Activated CD8-positive, alpha-beta memory T cell treated with anti-CD3 and anti-CD28 coated beads for 1 hour (primary cell): ENCODE measurements at places on chromosomes 5 and 9.

DNA sequence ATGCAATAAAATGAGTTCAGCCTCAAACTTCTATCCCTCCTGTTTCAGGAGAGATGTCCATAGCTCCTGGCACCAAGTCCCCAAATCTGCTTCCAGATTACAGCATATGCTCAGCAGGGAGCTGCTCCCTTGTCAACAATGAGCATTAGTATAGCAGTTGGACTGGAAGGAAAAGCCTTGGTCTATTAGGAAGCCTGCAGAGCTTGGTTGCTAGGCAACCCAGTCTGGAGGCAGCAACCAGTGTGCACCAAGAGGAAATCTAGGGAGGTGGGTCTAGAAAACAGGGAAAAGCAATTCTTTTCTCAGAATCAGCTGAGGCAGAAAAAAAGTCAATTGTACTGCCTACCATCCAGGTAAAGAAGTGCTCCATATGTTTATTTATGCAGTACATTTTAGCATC, 229.5 kb upstream of the NMUR2 start:
- no peak for DNase-seq

DNA sequence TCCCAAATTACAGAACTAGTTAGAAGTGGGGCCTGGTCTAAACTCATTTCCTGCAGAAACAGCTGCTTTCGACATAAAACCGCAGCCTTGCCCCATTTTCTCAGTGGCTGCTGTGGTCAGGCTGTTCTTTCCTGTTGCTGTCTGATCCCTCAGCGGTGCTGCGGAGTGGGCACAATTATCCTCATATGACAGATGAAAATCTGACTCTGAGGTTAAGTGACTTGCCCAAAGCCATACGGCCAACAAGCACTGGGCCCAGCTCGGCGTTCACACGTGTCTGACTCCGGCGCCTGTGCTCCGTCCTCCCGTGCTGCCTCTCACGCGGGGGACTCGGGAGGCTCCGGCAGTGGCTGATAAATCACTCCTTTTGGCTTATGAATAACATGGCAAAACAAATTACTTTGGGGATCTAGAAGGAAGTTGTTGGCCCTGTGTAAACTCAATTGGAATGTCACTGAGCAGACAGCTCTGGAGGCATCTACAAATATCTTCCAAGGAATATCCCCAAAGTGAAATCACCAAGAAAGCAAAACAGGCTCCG, 142.6 kb upstream of the LMX1B start:
- peak; percentile 46 for DNase-seq

- DNase-seq = no peak
Measured at GRCh38 chr5:131758520-131758900, 38.3 kb downstream of the FNIP1 start.

DNA sequence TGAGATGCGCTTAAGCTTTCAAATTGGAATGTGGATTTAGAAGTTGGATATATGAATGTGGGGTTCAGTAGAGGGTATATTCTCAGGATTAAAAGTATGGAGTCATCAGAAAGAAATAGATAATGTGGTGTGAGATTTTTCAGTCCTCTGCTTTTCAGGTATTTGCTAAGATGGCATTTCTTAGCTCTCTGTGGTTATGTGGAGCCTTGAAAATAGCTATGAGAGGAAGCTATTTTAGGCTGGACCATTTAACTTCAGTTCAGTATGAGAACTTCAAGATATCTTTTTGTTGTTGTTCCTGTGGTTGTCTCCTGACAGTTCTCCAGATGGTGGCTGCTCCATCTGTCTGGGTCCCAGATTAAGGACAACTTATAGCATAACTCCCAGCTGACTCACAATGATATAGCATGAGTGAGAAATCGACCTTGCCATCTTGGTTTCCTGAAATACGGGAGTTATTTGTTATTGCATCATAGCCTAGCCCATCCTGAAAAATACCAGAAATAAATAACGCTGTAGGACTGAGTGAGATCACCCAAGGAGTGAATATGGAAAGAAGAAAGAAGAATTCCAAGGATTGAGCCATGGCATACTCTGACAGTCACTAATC, 461.5 kb downstream of the ANXA1 start:
- no peak for DNase-seq

DNA sequence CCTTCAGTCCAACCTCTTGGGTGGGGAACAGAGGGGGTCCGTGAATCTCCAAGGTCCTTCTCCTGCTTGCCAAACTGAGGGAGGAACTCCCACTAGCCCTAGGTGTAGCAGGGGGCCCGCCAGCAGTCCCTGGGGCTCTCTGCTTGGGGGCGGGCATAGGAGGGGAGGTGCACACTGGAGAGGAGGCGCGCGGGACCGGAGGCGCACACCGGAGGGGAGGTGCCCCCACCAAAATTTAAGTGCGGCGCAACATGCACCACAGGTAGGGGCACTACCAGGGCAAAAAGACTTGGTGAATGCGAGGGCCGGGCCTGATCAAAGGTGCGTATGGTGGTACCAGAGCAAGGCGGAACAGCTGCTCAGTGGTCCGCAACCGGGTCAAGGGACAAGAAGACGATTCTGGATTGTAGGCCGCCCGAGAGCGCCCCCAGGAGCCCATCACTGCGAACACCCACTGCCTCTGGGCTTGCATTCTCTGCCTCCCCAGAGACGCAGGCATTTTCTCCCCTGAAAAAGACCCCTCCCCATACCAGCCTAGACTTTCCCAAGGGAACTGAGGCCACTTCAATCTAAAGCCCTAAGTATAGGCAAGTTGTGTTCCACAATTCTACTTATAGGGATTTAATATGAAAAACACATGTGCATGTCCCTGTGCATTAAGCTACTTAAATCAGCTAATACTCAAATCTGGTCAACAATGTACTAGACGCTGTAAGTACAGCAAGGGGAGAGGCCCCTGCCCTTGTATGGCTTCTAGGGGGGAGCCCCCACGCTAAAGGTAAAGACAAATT, 50.6 kb downstream of the TGFBI start:
- DNase-seq = no peak

DNA sequence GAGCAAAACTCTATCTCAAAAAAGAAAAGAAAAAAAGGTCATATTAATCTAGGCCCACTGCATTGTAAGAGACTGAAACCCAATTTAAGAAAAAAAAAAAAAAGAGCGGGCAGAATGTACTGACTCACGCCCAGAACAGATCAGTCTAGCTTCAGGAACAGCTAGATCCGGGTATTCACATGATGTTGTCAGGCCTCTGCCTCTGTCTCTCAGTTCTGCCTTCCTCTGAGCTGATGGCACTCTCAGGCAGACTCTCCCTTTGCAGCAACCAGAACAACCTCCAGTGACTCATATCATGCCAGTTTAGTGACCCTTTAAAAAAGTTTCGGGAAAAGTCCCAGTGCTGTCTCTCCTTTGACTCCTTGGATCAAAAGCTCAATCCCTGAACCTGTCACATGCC, 53.0 kb downstream of the NEURL1B start:
- DNase-seq = no peak

DNA sequence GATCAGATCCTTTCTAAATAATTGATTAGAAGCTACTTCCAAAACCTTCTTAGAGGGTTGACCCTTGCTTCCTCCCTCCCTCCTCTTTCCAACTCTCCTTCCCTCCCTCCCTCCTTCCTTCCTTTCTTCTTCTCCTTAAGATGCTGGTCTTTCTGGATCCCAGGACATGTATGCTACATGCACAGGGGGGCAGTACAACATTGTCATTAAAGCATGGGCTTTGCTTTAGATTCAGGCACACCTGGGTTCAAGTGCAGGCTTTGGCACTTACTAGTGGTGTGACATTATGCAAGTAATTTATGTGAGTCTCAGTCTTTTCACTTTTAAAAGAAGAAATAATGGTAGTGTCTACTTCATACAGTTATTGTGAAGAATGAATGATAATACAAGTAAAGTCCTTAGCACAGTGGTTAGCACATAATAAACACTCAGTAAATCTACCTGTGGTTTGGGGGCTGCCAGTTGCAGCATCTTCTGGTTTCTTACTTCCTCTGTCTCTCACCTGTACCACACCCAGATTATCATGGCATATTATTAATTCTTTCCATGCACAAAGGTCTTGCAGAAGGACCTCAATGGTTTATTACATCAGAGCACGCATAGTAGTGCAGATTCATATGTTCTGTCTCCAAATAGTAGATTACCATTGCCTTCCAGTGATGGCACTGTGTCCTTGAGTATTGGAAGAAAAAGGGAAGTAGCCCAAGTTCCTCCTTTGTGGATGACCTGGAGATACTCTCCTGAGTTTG, 154.1 kb downstream of the ARHGAP26 start:
- DNase-seq = no peak

DNA sequence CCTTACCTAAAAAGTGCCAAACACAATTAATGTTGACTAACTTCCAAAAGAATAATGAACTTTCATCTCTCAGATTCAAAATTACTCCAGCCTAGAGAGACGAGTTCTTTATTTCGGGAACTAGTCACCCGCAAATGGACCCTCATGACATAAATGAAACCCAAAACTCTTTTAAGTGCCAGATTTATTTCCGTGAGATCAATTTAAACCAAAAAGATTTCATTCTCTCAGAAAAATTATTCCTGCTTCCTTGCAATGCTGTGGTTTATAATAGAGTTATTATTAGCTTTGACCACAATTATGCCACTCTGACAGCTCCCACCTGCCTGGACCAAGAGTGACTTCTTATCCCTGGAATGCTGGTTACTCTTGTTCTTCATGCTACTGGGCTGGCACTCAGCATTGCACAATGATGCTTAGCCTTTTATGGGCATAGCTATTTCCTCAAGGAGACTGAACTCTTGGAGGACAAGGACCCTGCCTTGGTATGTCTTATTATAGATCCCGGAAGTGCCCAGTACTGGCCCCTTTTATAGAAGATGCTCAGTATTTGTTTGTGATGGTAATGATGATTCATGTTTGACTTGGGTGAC, 183.5 kb downstream of the SNX18 start:
- no peak for DNase-seq

DNA sequence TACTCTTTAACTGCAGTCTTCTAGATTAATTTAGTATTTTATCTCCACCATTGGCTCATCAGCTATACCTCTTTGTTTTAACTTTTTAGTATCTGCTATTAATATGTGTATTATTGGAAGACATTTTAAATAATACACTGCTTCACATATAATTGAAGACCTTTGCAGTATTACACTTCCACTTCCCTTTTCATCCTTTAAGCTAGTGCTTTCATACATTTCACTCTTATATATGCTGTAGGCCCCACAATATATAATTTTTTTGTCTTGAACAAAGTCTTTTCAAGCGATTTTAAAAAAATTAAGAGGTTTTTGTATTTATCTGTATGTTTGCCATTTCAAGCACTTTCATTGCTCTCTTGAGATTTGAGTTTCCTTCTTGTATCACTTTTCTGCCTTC, 8.6 kb upstream of the LPCAT1 start:
- no peak for DNase-seq

DNA sequence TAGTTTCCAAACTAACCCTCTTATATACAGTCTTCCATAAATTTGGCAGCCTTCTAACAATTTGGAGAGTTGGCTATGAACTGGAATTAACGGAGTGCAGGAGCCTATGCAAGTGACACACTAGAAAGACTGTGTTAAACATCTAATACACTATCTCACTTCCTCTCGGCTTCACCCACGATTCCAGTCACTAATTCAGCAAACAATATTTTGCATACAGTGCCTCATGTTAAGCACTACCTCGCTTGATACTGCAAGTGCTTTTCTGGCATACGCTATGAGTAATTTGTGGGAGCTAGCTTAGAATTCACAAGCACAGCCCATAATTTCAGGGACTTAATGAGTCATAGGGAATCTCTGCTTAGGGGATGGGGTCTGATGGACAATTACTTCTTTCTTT, 102.5 kb downstream of the ST8SIA4 start:
- no peak for DNase-seq

GRCh38 chr5:179800071-179800695, 6.4 kb downstream of the LTC4S start:
- DNase-seq = no peak

GRCh38 chr5:157606046-157606445, 30.5 kb upstream of the ADAM19 start:
- no peak for DNase-seq

DNA sequence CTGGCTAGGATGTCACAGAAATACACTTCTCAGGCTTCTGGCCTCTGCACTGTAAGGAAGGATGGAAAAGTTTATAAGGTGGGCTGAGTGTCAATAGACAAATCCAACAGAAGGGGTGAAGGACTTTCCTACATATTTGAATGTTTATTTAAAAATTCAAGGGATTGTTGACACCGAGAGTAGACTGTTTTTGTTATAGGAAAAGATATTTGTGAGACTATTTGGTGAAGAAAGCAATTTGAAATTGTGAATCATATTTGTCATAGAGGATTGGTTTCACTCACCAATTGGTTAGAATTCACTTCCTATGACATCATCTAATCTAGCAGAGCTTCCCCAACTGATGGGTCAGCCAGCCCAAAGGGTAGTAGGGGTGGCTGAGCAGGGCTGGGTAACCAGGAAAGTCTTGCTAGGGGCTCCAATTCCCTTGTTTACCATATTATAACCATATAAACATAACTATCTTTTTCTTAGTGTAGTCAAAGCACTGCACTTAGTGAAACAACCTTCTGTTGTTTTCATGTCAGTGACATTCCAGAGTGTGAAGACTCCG, 14.9 kb upstream of the MEGF10 start:
- DNase-seq = no peak

GRCh38 chr9:35666549-35666948, 1.6 kb upstream of the ARHGEF39 start:
- DNase-seq = no peak

GRCh38 chr9:15720861-15721260, 168.0 kb downstream of the CCDC171 start:
- DNase-seq = no peak

GRCh38 chr5:71982717-71983395, 124.4 kb upstream of the MAP1B start:
- no peak for DNase-seq

- no peak for DNase-seq
Measured at GRCh38 chr9:125990793-125991220, 243.6 kb downstream of the PBX3 start.

- DNase-seq = peak; percentile 42
Measured at GRCh38 chr5:150778517-150779396, at the start of gene SMIM3. TSS of gene SMIM3 (plus strand) at chr5:150778757. CDS start at chr5:150795441, 16,684 bp downstream.

DNA sequence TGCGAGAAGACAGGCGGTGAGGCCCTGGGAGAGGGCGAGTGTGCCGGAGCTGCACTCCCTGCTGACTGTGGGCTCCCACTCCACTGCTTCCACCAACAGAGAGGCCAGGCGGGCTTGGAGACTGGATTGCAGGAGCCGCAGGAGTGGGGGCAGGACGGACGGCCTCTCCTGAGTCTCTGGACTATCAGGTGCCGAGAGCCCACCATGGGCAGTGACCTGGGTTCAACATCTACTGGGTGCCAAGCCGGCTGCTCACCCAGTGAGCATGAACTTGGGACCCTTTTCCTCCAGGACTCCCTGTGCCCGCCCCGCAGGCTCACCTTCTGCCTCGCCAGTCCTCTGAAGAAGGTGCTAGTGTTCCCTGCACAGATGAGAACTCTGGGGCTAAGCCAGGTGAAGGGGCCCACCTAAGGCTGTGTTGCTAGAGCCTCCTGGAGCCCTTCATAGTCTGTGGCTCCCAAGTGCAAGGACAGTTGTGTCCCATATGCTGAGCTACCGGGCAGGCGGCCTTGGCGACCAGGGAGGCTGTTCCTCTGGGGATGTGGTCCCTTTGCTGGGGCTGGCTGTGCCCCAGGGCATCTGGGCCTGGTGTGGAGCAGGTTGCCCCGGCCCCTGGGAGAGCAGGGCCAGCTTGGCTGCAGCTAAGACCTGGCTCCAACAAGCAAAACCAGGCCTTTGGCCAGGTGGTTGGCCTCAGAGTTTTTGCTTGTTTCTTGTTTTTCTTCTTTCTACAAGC, 77.7 kb upstream of the PHYKPL start:
- DNase-seq = no peak

- DNase-seq = no peak
Measured at GRCh38 chr5:169710675-169711074, 73.6 kb downstream of the DOCK2 start.
